Activated CD4-positive, alpha-beta T cell treated with anti-CD3 and anti-CD28 coated beads, Interleukin-2, amount 10 ng/mL, durations not matched to agents 7 days and 5 days (primary cell): ENCODE measurements at places on chromosomes 13 and 19. TPM values are rescaled to one million over a fixed set of nuclear protein-coding genes. Genes with fewer than 3 reads are reported as not detected.

DNA sequence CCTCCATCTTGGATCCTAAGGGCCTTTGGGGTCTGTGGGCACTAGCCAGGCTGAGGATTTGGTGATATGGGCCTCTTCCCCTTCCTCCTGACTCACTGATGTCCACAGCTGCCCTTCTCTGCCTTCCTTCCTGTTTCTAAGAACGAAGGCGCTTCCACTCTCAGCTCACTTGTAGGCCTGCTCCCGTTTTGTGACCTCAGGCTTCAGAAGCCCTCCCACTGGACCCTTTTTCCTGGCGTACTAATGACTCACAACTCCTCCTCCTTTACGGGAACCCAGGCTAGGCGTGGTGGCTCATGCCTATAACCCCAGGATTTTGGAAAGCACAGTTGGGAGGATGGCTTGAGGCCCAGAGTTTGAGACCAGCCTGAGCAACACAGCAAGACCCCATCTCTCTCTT, 55.6 kb downstream of the TMED1 start:
- H3K4me1 ChIP-seq, result peaks cover 18% of the 10 kb centered on the region

- no peak overlapping the region for H3K27ac ChIP-seq
- H3K4me1 ChIP-seq, result peaks cover 5% of the 10 kb centered on the region
- H3K36me3 ChIP-seq, result peaks cover 13% of the 10 kb centered on the region
- no peak overlapping the region for H3K4me3 ChIP-seq
Measured at GRCh38 chr13:60012488-60012887, 151.2 kb downstream of the DIAPH3 start.

DNA sequence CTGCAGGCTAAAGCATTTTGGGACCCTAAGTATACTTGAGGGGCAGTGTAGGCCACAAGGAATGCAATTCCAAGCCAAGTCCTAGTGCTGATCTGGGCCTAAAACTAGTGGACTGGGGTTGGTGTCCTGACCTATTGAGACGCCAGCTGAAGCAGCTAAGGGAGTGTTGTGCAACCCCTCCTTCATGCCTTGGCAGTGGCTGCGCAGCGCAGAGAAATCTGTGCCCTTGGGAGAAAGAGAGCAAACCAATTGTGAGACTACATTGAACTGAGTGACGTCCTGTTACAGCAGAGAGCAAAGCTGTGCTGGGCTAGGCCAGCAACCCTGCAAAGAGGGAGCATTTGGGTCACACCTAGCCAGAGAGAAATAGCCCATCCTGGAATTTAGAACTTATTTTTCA, 2715.0 kb upstream of the PCDH20 start:
- H3K4me3 ChIP-seq, result no peak overlapping the region
- no peak for DNase-seq
- H3K27ac ChIP-seq, result no peak overlapping the region
- H3K4me1 ChIP-seq, result no peaks in the 10 kb centered on the region
- no peaks in the 10 kb centered on the region for H3K27me3 ChIP-seq
- no peaks in the 10 kb centered on the region for H3K36me3 ChIP-seq

DNA sequence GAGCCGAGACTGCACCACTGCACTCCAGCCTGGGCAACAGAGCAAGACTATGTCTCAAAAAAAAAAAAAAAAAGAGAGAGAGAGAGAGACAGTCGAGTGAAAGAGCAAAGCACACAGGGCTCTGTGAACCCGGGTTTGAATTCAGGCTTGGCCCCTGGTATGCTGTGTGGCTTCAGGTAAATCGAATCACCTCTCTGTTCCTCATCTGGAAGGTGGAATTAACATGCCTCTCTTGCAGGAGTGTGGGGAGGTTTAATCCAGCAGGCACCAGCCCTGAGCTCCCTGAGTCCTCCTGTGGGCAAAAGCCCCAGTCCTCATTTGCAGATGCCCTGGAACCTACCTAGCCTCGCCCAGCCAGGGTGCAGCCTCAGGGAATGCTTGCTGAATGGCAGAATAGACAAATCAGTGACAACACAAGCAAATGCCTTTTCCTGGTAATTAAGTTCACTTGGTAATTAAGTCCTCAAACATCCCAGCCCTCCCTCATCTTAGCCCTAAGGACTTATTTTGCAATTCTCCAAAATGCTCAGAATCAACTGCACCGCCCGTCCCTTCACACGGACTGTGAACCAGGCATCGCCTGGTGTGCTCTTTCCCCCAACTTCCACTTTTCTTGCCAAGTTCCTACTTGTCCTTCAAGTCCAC, 4.6 kb upstream of the ZNRF4 start:
- H3K4me3 ChIP-seq, result no peak overlapping the region
- no peak overlapping the region for H3K27ac ChIP-seq
- no peaks in the 10 kb centered on the region for H3K36me3 ChIP-seq
- H3K27me3 ChIP-seq, result no peaks in the 10 kb centered on the region
- no peak for DNase-seq
- no peaks in the 10 kb centered on the region for H3K4me1 ChIP-seq

GRCh38 chr19:4531562-4532165, 3.4 kb downstream of the PLIN5 start:
- H3K36me3 ChIP-seq, result no peaks in the 10 kb centered on the region
- H3K27me3 ChIP-seq, result peaks cover 13% of the 10 kb centered on the region
- no peak overlapping the region for H3K27ac ChIP-seq
- H3K4me3 ChIP-seq, result no peak overlapping the region

The KANK2 gene
- 2.0 TPM for total RNA-seq

The TIMM44 gene
- 59.9 TPM for total RNA-seq
